Stimulated activated CD4-positive, alpha-beta T cell treated with anti-CD3 and anti-CD28 coated beads, TNF-alpha, amount 100 ng/mL, for 1 hour (primary cell): ENCODE measurements at places on chromosomes 13 and 19.

DNA sequence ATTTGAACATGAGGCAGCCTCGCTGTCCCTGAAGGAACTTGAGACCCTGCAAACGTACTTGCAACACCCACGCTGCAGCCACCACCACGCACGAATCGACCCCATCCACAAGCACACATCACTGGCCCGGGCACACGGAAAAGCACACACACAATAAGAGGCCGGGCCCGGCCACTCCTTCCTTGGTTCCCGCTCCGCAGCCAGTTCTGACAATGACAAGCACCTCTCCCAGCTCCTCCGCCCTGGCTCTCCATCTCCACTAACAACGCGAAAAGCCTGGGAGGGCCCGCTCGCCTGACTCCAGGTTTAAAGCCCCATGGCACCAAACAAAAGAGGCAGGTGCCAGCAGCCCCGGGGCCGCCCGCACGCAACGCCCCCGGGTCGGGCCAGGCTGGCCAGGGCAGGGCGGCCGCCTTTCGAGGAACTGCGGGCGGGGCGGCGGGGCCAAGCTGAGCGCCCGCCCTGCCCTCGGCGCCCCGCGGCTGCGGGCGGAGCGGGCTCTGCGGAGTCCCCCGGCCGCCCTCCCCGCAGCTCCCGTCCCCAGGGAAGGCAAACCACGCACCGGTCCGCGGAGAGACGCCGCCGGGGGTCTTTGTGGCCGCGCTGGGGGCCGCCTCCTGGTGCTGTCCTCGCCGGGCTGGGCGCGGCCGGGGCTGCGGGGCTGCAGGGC is 495 bp downstream of the DCLK1 start:
- DNase-seq, result no peak

DNA sequence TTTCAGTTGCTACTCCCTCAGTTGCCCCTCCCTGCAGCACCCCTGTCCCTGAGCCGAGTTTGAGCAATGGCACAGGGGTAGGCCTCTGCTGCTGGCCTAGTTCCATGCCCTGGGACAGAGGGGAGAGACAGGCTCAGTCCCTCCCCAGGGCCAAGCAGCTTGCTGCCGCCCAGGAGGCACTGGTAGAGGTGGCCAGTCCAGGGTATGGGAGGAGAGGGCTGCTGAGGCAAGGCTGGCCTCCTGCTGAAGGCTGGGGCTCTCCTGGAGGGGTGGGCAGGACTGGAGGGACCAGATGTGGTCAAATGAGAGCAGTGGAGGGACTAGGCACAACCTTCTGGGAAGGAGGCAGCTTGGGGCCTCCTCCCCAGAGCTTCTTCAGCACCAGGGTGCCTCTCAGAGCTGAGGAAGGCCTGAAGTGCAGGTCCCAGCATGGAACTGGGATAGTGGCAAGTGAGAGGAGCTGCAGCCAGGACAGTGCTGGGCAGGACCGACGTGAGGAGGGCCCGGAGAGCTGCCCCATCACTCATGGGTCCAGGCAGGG is 29.8 kb upstream of the VSTM2B start:
- DNase-seq, result no peak

GRCh38 chr13:79932556-79932955 is 408.4 kb downstream of the SPRY2 start:
- no peak for DNase-seq

- no peak for DNase-seq
Observed at GRCh38 chr13:27953676-27954405, 15.3 kb downstream of the CDX2 start.

DNA sequence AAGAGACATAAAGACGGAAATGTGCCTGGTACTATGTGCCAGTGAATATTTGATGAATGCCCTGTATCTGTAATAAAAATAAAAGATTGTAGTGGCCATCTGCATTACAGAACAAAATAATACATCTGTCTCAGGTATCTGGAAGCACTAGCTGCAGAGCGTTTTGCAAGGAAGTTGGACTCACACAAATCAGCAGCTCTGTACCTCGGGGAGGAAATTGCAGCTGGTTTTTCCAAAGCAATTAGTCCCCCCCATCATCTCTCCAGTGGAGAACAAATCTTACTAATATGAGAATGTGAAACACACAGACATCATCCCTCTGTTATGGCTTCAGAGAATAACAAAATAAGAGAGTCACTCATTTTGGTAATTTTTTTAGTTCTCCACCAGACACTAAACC is 245.3 kb downstream of the ITGBL1 start:
- no peak for DNase-seq

GRCh38 chr13:93872786-93873347 is 606.6 kb downstream of the DCT start:
- no peak for DNase-seq
